ENCODE measurements at places on chromosomes 7 and 10.

DNA sequence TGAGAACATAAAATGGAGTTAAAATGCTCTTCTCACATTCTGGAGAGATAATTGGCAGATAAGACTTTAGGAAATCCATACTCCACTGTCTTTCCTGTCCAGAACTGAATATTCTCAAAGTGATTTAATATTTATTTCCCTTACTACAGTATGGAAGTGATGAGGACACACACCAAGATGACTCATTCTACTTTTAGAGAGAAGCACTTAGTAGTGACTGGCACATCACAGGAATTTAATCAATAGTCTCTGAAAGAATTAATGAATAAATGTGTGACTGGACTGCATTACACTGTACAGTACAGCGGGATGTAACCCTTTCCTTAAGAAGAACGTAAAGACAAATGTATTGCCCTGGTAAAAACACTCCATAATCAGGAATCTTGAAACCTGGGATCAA lies 116.7 kb downstream of the SEMA3E start:
- no peak for DNase-seq

- no peak for DNase-seq
Measured at GRCh38 chr7:76358011-76358480, 745 bp downstream of the YWHAG start.

GRCh38 chr10:62050893-62051433 lies 149.5 kb downstream of the ARID5B start:
- peak; percentile 67 for DNase-seq

DNA sequence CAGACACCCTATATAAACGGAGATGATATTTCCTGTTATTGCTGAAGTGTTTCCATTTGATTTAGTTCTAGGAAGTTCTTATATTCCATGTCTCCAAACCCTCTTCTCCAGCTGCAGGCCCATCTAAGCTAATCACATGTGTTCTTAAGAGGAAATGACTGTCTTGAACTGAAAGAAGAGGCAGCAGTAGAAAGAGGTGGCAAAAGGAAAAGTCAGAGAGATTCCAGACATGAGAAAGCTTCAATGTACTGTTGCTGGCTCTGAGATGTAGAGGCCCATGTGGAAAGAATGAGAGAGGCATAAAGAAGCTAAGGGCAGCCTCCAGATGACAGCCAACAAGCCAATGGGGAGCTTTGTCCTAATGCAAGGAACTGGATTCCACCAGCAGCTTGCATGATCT lies 287.2 kb downstream of the GFRA1 start:
- no peak for DNase-seq

DNA sequence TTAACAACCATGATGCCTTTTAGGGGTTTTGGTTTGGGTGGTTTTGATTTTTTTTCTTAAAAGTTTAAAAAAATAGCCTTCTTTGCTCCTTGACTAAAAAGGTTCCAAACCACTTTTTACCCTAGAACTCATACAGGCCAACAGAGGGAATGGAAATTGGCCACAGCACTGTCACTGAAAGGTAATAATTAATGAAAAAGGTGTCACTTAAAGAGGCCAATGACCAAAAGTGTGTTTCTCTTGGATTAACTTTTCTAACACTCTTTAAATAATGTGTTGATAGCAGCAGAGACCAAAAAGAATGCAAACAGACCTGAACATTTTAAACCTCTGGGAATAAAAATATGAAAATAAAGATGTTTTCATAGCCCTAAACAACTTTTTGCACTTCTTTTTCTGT lies 221.1 kb upstream of the TCF7L2 start:
- DNase-seq: no peak

- DNase-seq: no peak
Measured at GRCh38 chr7:14275356-14275755, 285.9 kb upstream of the ETV1 start.

DNA sequence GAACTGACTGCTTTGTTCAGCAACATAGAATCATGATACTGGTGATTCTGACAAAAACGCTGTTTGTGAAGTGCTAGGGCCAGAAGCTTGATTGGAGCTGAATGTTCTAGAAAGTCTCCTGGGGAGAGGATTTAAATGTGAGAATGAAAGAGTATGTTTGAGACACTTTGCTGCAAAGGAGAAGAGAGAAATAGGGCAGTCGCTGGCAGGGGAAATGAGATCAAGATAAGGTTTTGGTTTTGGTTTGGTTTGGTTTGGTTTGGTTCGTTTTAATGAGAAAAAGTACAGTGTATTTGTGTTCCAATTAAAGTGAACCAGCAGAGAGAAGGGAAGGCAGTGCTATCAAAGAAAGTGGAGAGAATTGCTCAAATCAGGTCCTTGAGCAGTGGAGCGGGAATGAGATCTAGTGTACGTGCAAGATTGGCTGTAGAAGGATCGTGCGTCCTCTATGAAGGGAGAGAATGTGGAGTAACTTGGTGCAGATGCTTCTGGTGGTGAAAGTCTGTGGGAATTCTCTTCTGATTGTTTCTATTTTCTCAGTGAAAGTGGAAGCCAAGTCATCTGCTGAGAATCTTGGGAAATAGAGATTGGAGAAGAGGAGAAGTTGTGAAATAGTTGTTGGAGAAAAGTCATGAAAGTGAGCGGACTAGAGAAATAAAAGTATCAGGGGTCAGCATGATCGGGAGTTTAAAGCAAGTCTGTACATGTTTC lies 270.5 kb downstream of the CCDC3 start:
- no peak for DNase-seq

- no peak for DNase-seq
Measured at GRCh38 chr7:56447864-56448693, 331.9 kb upstream of the NUPR2 start.

Measured in epithelial cell of prostate (primary cell).